ENCODE measurements at places on chromosomes 11 and 22.
A peak's percentile ranks its signal among the peaks of the same experiment; 100 is the strongest.

- H3K36me3 ChIP-seq: peaks cover 14% of the 10 kb centered on the region
- no peak for DNase-seq
- H3K27me3 ChIP-seq: no peaks in the 10 kb centered on the region
Observed at GRCh38 chr22:36383110-36383581, 4.6 kb downstream of the MYH9 start.

- H3K27me3 ChIP-seq: peaks cover 26% of the 10 kb centered on the region
- no peaks in the 10 kb centered on the region for H3K36me3 ChIP-seq
- no peak overlapping the region for H3K4me3 ChIP-seq
- DNase-seq: no peak
Observed at GRCh38 chr11:14902650-14903350, 10.8 kb upstream of the CYP2R1 start.

- no peak overlapping the region for H3K27ac ChIP-seq
- no peaks in the 10 kb centered on the region for H3K4me1 ChIP-seq
- no peak overlapping the region for H3K4me3 ChIP-seq
- DNase-seq: no peak
- H3K27me3 ChIP-seq: no peaks in the 10 kb centered on the region
- peaks cover 38% of the 10 kb centered on the region for H3K36me3 ChIP-seq
Observed at GRCh38 chr22:27978802-27979201, 59.7 kb upstream of the PITPNB start.

GRCh38 chr22:32574411-32574810 lies 99.8 kb downstream of the FBXO7 start:
- DNase-seq: no peak
- no peaks in the 10 kb centered on the region for H3K36me3 ChIP-seq
- peaks cover 9% of the 10 kb centered on the region for H3K4me1 ChIP-seq
- no peak overlapping the region for H3K27ac ChIP-seq

- H3K4me3 ChIP-seq: no peak overlapping the region
- no peaks in the 10 kb centered on the region for H3K27me3 ChIP-seq
- H3K4me1 ChIP-seq: no peaks in the 10 kb centered on the region
Observed at GRCh38 chr11:123505546-123506299, 75.7 kb downstream of the GRAMD1B start.

GRCh38 chr11:73480677-73481076 lies 104.5 kb downstream of the RELT start:
- no peak overlapping the region for H3K27ac ChIP-seq
- no peaks in the 10 kb centered on the region for H3K4me1 ChIP-seq
- no peak overlapping the region for H3K4me3 ChIP-seq

GRCh38 chr11:45212566-45213315 lies 66.3 kb downstream of the PRDM11 start:
- no peak overlapping the region for H3K27ac ChIP-seq
- peaks cover 43% of the 10 kb centered on the region for H3K36me3 ChIP-seq
- H3K4me3 ChIP-seq: no peak overlapping the region
- H3K4me1 ChIP-seq: peaks cover 59% of the 10 kb centered on the region
- H3K27me3 ChIP-seq: no peaks in the 10 kb centered on the region
- no peak for DNase-seq

- H3K36me3 ChIP-seq: peaks cover 11% of the 10 kb centered on the region
- H3K4me3 ChIP-seq: no peak overlapping the region
- no peaks in the 10 kb centered on the region for H3K27me3 ChIP-seq
- H3K27ac ChIP-seq: no peak overlapping the region
- peaks cover 2% of the 10 kb centered on the region for H3K4me1 ChIP-seq
Observed at GRCh38 chr11:75264971-75265370, 24.4 kb downstream of the TPBGL start.

GRCh38 chr11:58912124-58912523 lies 27.2 kb upstream of the GLYATL1 start:
- no peak overlapping the region for H3K27ac ChIP-seq
- H3K4me3 ChIP-seq: no peak overlapping the region
- no peaks in the 10 kb centered on the region for H3K36me3 ChIP-seq
- H3K4me1 ChIP-seq: no peaks in the 10 kb centered on the region
- DNase-seq: no peak
- no peaks in the 10 kb centered on the region for H3K27me3 ChIP-seq

GRCh38 chr11:43493431-43493830 lies 134.7 kb downstream of the TTC17 start:
- no peak overlapping the region for H3K27ac ChIP-seq
- peak; percentile 18 for DNase-seq
- no peaks in the 10 kb centered on the region for H3K4me1 ChIP-seq
- H3K27me3 ChIP-seq: no peaks in the 10 kb centered on the region
- H3K4me3 ChIP-seq: no peak overlapping the region
- H3K36me3 ChIP-seq: peaks cover 43% of the 10 kb centered on the region

GRCh38 chr11:1568441-1568911 lies 3.6 kb downstream of the DUSP8 start:
- H3K4me1 ChIP-seq: peaks cover 65% of the 10 kb centered on the region
- no peak for DNase-seq
- peaks cover 28% of the 10 kb centered on the region for H3K36me3 ChIP-seq
- H3K27me3 ChIP-seq: peaks cover 15% of the 10 kb centered on the region
- H3K27ac ChIP-seq: no peak overlapping the region

DNA sequence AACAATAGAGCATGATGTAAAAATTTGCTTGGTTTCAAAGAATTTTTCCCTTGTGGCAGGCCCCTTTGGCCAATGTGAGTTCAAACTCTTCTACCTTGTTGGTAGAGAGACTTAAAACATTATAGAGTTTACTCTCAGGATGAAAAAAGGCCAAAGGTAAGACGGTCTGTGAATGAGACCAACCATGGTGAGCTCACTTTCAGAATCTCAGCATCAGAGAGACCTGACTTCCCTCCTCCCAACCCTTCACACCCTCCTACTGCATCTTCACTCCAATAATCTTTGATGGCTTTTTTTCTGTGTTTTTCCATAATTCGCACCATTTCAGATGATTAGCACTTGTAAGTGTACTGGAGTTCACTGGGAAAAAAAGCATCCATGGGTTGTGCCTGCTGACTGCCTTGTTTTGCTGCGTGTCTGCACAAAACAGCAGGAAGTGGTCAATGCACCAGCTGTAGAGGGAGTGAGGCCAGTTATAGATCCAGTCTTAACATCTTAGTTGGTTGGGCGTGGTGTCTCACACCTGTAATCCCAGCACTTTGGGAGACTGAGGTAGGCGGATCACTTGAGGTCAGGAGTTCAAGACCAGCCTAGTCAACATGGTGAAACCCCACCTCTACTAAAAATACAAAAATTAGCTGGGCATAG lies 64.1 kb downstream of the SLC1A2 start:
- no peaks in the 10 kb centered on the region for H3K36me3 ChIP-seq
- DNase-seq: no peak
- H3K4me3 ChIP-seq: no peak overlapping the region
- peaks cover 6% of the 10 kb centered on the region for H3K4me1 ChIP-seq

GRCh38 chr11:17607083-17607429 lies 60.0 kb downstream of the OTOG start:
- DNase-seq: no peak
- H3K27me3 ChIP-seq: peaks cover 7% of the 10 kb centered on the region
- peaks cover 36% of the 10 kb centered on the region for H3K4me1 ChIP-seq
- no peak overlapping the region for H3K4me3 ChIP-seq
- H3K36me3 ChIP-seq: no peaks in the 10 kb centered on the region
- H3K27ac ChIP-seq: no peak overlapping the region

DNA sequence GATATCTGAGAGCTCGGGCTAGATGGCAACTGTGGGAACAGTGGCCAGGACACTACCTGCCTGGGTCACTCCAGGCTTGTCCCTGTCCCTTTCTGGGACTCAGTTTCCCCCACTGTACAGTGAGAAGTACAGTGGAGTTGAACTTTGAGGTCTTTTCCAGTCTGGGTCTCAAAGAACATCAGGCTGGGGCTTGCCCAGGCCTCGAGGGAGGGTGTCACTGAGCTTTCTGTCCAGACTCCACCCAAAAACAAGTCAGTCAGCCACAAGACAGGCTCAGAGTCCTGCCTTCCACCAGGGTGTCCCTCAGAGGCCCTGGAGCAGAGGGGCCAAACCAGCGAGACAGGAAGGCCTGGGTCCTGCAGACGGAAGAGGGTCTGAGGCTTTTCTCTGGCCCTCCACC lies 2.0 kb upstream of the PLA2G3 start:
- H3K36me3 ChIP-seq: no peaks in the 10 kb centered on the region
- H3K4me1 ChIP-seq: peaks cover 9% of the 10 kb centered on the region
- DNase-seq: no peak
- H3K27ac ChIP-seq: no peak overlapping the region

DNA sequence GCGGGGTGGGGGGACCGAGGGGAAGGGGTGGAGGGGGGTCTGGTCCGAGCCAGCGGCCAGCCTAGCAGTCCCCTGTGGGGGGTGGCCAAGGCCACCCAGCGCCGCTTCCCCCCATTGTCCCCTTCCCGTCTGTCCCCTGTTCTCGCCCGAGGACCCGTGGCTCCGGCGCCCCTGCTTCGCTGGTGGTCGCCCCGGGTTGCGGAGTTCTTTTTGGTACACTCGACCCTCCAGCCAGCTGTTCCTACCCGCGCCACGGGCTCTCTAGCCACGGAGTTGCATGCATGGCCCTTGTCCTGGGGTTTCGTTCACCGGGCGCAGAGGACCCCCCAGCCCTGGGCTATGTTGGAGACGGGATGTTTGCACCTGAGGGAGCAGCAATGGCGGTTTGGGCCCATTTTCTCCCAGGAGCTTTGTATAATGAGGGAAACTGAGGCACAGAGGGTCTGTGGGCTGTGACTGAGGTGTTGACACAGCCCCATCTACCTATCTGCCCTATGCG lies 489 bp downstream of the RNF214 start:
- H3K4me3 ChIP-seq: peak overlapping the region; percentile 77
- peaks cover 21% of the 10 kb centered on the region for H3K4me1 ChIP-seq
- H3K36me3 ChIP-seq: peaks cover 28% of the 10 kb centered on the region
- no peaks in the 10 kb centered on the region for H3K27me3 ChIP-seq
- peak overlapping the region; percentile 78 for H3K27ac ChIP-seq
- DNase-seq: peak; percentile 38

DNA sequence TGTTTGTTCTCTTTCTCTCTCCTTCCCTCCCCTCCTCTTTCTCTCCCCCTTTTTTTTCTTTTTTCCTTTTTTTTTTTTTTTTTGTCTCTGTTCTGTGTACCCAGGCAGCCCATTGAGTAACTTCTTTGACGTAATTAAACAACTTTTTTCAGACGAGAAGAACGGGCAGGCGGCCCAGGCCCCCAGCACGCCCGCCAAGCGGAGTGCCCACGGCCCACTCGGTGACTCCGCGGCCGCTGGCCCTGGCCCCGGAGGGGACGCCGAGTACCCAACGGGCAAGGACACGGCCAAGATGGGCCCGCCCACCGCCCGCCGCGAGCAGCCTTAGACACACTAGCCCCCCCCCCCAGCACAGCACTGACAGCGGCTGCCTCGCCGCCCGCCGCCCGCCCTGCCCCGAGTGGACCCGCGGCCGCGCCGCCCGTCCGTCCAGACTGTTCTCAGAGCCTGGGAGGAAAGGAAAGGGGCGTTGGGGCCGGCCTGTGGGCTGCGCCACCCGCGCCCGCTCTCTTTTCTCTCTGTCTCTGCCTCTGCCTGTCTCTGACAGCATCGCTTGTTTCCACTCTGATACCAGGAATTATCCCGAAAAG lies 26.1 kb downstream of the MOB2 start:
- DNase-seq: no peak
- no peak overlapping the region for H3K4me3 ChIP-seq
- H3K27me3 ChIP-seq: no peaks in the 10 kb centered on the region
- no peaks in the 10 kb centered on the region for H3K4me1 ChIP-seq
- H3K27ac ChIP-seq: no peak overlapping the region

GRCh38 chr22:29854432-29854831 lies 16.4 kb upstream of the ASCC2 start:
- no peak overlapping the region for H3K4me3 ChIP-seq
- no peak for DNase-seq
- no peaks in the 10 kb centered on the region for H3K36me3 ChIP-seq
- peaks cover 2% of the 10 kb centered on the region for H3K27me3 ChIP-seq
- peaks cover 7% of the 10 kb centered on the region for H3K4me1 ChIP-seq

DNA sequence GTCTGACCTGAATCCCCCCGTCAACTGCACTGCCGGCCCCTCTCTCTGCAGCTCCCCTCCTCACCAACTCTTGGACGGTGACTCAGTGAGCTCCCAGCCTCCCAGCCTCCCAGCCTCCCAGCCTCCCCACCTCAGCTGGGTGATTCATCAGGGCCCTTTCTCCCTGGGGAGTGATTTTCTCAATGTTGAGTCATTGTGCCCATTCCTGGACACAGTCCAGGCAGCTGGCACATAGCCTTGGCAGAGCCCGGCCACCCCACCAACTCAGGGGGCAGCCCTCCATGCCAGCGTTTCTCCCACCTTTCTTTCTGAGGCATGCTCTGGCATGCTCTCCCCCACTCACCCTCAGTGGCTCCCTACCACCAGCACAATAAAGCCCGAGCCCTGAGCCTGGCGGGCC lies 30.7 kb downstream of the PDE2A start:
- H3K36me3 ChIP-seq: no peaks in the 10 kb centered on the region
- H3K4me1 ChIP-seq: peaks cover 29% of the 10 kb centered on the region
- no peak for DNase-seq

DNA sequence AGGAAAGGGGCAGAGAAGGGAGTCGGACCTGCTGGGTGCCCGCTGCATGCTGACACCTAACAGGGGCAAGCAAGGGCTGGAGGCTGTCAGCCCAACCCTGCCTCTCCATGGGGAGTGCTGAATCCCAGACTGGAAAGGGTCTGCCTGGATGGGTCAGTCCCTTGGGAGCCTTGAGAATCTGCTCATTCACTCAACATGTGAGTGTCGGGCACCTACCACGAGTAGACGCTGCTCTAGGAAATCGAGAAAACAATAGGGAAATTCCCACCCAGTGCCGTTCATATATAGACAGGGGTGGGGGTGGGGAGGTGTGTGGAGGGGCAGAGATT lies 4.4 kb upstream of the CTSD start:
- no peak overlapping the region for H3K27ac ChIP-seq
- DNase-seq: no peak
- H3K36me3 ChIP-seq: no peaks in the 10 kb centered on the region

- peaks cover 26% of the 10 kb centered on the region for H3K4me1 ChIP-seq
- no peaks in the 10 kb centered on the region for H3K27me3 ChIP-seq
- H3K4me3 ChIP-seq: peak overlapping the region; percentile 32
- peak; percentile 85 for DNase-seq
Observed at GRCh38 chr22:17570851-17571631, 7.7 kb downstream of the SLC25A18 start.

DNA sequence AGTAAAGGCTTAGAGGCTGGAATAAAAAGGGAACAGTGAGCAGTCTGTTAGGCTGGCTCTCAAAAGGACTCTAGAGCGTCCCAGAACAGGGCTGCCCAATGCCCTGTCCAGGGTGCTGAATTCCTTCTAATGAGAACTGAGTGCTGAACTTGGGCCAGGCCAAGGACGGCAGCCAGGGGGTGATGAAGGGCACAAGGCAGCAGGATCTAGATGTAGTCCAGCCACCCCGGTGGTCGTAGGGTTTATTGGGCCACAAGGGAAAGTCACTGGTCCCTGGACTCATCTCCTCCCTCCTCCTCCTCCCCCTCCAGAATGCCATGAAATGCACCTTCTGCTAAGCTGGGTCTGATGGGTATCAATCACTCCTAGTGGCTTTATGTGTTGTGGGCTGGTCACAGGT lies 19.2 kb downstream of the NPTXR start:
- H3K36me3 ChIP-seq: no peaks in the 10 kb centered on the region
- H3K27ac ChIP-seq: no peak overlapping the region
- no peak overlapping the region for H3K4me3 ChIP-seq
- H3K4me1 ChIP-seq: no peaks in the 10 kb centered on the region

DNA sequence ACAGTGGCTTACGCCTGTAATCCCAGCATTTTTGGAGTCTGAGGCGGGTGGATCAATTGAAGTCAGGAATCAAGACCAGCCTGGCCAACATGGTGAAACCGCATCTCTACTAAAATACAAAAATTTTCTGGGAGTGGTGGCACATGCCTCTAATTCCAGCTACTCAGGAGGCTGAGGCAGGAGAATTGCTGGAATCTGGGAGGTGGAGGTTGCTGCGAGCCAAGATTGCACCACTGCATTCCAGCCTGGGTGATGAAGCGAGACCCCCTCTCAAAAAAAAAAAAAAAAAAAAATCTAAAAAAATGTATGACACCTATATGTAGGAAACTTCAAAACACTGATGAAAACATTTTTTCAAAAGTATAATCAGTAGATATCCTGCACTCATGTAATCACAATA lies 242.7 kb upstream of the CHORDC1 start:
- H3K27me3 ChIP-seq: no peaks in the 10 kb centered on the region

All from muscle of leg (tissue), 16 donors.